Cortex of kidney (tissue), 1 donor: ENCODE measurements at places on chromosomes 4 and X.

DNA sequence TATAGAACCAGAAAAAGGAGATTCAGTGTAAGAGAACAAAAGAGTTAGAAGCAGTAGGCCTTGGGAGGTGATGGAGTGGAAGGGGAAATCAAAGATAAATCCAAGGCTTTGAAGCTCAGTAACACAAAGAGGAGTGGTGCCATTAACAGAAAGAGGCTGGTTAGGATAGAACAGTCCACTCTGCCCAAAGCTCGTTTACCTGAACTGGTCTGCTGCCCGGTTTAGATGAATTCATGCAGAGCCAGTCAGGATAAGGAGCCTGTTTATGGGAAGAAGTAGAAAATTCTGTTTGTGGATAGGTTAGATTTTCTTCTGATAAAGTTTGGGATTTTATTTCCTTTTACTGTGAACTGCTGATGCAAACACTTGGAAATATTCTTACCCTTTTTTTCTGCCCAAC, 80.6 kb downstream of the HMGB2 start:
- DNase-seq, result no peak

- DNase-seq, result no peak
Observed at GRCh38 chr4:110184791-110185155, 13.6 kb downstream of the ELOVL6 start.

- no peak for DNase-seq
Observed at GRCh38 chrX:80334583-80334982, 85.7 kb upstream of the TENT5D start.

DNA sequence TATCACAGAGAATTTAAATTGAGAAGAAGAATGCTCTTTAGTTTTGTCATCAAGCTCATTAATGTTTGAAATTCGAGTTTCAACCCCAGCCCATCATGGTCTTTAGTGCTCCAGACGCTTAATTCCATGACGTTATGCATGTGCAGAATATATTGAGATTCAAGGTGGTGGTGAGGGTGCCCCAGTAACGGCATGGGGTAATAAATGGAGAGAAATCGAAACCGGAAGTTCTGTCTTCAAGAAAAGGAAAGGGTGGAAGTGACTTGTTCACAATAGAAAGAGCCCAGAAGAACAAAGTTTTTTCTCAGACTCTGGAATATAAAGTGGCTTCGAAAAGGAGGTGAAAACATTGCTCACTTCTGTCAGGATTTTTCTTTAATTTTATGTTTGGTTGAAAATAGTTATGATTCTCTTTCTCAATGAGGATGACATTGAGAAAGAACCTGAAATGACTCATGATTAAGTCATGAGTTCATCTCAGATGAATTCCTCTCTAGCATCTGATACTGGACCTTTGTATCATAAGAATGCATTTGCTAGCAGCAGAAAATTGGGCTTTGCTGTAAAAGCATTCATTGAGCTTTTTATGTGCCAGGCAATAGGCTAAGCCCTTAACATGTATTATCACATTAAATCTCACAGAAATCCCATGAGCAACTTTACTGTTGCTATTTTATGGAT, 779 bp upstream of the DDX60L start:
- DNase-seq, result no peak

GRCh38 chrX:106201502-106202178, 33.5 kb downstream of the PWWP3B start:
- no peak for DNase-seq

GRCh38 chrX:30592831-30593230, 15.3 kb upstream of the TASL start:
- DNase-seq, result no peak
